NCI-H526 (cell line): ENCODE measurements at places on chromosomes 3 and 15.

GRCh38 chr3:55879901-55880331, 392.8 kb upstream of the WNT5A start:
- DNase-seq, result no peak

- DNase-seq, result no peak
Observed at GRCh38 chr3:30496066-30496966, 110.1 kb upstream of the TGFBR2 start.

GRCh38 chr3:123621186-123621849, 36.5 kb upstream of the HACD2 start:
- no peak for DNase-seq

DNA sequence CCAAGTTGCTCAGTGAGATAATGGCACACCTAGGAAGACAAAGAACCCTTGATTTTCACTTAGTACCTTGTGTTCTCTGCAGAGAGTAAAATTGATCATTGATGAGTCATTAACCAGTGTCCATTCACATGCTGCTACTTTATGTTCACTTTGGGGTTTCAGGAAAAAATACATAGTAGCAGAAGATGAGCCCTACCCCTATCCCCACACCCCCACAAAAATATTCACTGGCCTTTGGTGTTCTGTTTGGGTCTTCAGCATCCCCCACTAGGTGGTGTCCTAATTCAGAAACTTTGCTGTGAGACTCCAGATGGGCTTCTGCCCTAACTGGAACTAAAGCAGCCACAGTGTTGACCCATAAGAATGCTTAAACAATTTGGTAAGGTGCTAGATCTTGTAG, 178.8 kb downstream of the KLHL25 start:
- peak; percentile 35 for DNase-seq

- no peak for DNase-seq
Observed at GRCh38 chr3:151303751-151304150, 12.9 kb downstream of the GPR87 start.

DNA sequence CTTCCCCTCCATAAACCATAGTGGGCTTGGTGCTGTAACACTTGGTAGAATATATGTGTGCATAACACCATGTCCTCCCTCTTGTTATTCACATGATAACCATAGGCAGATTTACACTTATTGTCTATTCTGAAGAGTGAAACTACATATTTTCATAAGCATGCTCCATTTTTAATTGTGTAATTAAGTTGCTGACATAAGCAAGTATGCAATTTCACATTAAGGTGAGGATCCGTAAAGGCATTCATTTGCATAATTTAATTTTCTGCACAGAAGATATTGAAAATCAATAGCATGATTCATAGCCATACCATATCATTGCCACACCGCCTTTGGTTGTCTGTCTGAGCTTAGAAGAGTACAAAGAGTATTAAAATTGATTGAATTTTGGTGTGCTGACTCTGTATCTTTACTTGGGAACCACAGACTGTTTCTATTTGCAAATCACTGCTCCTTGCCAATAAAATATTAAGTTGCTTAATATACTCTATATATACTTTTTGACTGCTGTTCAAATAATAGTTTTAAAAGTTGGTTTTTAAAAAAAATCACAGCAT, 182.4 kb downstream of the PTPRG start:
- DNase-seq, result no peak
